ENCODE measurements at places on chromosomes 13 and 19.

DNA sequence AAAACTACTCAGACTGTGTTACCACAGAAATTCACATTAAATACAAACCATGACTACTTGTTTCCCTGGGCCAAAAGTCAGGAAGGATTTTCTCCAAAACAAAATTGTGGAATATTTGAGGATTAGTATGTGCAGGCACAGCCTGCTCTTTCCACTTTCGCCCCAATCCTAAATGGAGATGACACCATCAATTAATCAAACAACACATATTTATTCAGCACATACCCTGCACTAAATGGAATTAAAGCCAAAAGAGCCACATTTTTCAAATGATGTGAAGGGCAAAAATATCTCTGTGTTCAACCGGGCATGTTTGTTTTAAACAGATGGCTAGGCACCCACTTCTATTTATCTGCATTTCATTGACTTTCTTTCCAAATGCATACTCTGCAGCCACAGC is 523.1 kb downstream of the DCT start:
- no peak for DNase-seq

GRCh38 chr13:57253551-57253950 is 86.6 kb downstream of the PRR20E start:
- no peak for DNase-seq

- no peak for DNase-seq
Observed at GRCh38 chr13:111531505-111531904, 211.1 kb downstream of the TEX29 start.

- DNase-seq: no peak
Observed at GRCh38 chr13:103969520-103970050, 903.4 kb upstream of the SLC10A2 start.

- no peak for DNase-seq
Observed at GRCh38 chr19:21328406-21328805, 804 bp downstream of the ZNF708 start.

All from T1000 (cell line).